Smooth muscle cell of the pulmonary artery (primary cell): ENCODE measurements at places on chromosomes 2 and 18. TPM values are rescaled to one million over a fixed set of nuclear protein-coding genes. Genes with fewer than 3 reads are reported as not detected.

Gene SLC9A4
- total RNA-seq: 0.03 TPM in 1 of 2 replicates, not detected in the other

Gene ATP8B1
- 73.6 and 109 TPM in 2 replicates for total RNA-seq

Gene BCL2
- total RNA-seq: 0.92 and 3.1 TPM in 2 replicates

Gene ABHD3
- total RNA-seq: 4.9 and 6.4 TPM in 2 replicates

Gene COL4A3
- total RNA-seq: 2.6 and 3.5 TPM in 2 replicates

Gene SLC19A3
- 0.36 and 0.78 TPM in 2 replicates for total RNA-seq

Gene TRAF3IP1
- 8.1 and 12.0 TPM in 2 replicates for total RNA-seq

Gene SERPINB7
- 0.07 and 0.46 TPM in 2 replicates for total RNA-seq

Gene CELF4
- total RNA-seq: not detected in 2 replicates

Gene RUFY4
- total RNA-seq: not detected in 2 replicates

Gene CENPA
- total RNA-seq: 1.5 and 2.7 TPM in 2 replicates

Gene GAD1
- total RNA-seq: 0.07 TPM in 1 of 2 replicates, not detected in the other
